ENCODE measurements at places on chromosomes 3 and 15.

- DNase-seq, result no peak
Measured at GRCh38 chr3:53180305-53181023, 19.5 kb downstream of the PRKCD start.

DNA sequence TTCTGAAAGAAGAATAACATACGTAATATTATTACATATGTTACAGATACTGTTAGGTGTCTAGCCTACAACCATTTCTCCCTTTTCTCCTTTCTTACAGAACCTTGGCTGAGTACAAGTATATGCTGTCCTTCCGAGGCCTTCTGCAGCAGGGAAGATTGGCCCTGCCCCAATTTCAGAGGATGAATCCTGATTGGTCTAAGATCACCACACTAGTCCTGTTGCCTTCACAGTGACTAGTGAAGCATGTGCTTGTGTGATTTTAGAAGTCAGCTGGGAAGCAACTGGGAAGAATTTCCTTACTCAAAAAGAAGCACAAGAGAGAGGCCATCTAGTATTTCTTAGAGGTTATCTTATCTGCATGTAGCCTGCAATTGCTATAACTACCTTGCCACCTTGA lies 30.6 kb upstream of the MECOM start:
- no peak for DNase-seq

GRCh38 chr3:67723863-67724262 lies 69.5 kb upstream of the SUCLG2 start:
- DNase-seq, result no peak

DNA sequence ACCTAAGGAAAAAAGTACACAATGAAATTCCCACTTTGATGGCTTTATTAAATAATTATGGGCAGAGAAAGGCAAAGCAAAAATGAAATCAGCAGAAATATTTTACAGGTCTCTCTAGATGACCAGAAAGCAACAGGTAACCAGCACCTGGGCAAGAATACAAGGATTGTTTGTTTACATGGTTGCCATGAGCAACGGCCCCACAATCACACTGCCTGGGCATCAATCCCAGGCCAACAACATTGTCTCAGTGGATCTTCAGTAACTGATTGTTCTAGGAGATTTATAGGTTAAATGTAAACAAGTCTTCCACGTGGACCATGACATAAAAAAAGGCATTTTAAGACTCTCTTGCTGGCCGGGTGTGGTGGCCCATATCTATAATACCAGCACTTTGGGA lies 82.6 kb downstream of the PDZRN3 start:
- no peak for DNase-seq

DNA sequence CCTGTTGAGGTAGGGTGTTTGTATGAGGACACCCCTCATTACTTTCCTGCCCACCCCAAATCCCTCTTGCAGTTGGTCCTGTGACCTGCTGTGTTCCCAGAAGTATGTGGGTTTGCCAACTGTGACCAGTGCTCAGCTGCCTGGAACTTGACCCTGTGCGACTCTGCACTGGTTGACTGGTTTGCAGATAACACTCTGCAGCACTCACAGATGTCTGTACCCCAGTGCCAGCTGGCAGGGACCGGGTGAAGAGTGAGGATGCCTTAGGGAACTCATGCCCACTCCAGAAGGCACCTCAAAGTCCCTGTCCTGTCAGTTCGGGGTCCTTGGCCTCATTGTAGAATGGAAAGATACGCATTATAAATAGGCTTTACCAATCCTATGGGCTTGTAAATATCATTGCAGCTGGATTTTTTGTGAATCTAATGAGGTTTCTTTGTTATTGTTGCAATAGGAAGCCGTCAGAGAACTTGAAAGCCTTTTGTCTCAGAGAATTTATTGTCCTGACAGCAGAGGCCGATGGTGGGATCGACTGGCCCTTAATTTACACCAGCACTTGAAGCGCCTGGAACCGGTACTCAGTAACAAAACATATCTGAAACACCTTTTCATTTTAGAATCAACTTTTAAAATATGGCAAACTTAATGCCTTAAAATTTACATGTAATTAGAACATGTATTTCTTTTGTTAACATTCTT lies 18.2 kb downstream of the FAN1 start:
- no peak for DNase-seq

- no peak for DNase-seq
Measured at GRCh38 chr15:85499371-85499887, 119.0 kb downstream of the AKAP13 start.

DNA sequence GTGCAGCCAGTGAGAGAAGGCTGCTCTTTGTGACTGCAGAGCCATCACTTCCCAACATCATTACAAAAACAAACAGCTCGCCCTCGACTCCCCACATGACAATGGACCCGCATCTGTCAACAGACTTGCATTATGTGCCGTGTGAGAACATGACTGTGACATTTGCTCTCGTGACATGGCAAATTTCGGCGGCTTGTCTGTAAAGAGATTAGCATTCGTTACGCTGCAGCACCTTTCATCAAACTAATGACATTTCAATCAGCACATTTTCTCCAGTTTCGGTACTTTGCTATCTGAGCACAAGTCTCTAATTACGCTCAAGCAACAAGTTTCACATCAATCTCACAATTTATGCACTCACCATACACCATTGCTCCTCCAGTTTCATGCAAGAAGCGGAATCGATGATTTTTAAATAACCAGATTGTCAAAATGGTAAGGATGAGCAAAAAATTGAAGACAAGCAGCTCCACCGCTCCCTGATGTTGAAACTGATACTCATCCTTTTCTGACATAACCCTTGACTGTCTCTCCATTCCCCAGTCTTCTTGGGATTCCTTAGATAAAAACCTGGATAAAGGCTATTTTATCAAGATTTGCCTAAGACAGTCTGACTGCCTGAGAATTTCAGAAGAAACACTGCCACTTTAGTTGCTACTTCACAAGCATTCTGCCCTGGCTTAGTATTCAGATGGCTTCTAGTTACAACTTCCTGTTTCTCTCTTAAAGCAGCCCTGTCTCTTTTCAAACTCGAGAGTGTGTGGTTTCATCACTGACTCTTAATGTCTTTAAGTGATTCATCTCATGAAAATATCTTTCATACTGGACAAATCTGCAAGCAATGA lies at the start of gene SLC9A9:
Gene SLC9A9 (minus strand): TSS at position 682 of the 845 bp plus-strand sequence. CDS start 146 bp downstream, at position 536.
- no peak for DNase-seq

DNA sequence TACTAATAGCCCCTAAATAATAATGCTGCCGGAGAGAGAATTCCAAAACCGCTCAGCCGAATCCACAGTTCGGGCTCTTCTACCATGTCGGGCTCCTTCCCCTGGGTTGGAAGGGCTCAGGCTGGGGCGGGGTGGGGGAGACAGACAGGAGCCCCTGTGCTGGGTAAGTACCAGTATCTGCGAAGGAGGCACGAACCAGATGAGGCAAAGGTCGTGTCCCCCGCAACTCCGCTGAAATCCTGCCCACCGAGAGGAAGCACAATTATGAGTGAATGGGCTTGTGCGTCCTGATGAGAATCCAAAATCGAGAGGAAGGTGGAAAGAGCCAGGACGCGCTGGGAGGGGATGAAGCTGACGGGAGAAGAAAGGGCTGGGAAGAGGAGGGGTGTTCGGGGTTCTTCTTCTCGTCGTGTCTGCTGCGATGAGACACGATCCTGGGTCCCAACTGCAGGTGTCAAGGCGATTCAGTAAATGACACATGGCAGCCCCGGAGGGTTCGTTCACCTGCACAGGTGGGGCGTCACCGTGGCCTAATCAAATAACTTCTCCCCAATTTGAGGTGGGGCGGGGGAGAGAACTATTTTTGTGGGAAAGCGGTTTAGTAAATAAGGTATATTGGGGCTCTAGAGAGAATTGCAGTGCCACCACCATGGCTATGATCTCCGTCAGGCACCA lies 707 bp upstream of the FAM81A start:
- DNase-seq, result no peak

GRCh38 chr3:146326875-146327543 lies 76.1 kb upstream of the PLSCR4 start:
- peak; percentile 66 for DNase-seq

DNA sequence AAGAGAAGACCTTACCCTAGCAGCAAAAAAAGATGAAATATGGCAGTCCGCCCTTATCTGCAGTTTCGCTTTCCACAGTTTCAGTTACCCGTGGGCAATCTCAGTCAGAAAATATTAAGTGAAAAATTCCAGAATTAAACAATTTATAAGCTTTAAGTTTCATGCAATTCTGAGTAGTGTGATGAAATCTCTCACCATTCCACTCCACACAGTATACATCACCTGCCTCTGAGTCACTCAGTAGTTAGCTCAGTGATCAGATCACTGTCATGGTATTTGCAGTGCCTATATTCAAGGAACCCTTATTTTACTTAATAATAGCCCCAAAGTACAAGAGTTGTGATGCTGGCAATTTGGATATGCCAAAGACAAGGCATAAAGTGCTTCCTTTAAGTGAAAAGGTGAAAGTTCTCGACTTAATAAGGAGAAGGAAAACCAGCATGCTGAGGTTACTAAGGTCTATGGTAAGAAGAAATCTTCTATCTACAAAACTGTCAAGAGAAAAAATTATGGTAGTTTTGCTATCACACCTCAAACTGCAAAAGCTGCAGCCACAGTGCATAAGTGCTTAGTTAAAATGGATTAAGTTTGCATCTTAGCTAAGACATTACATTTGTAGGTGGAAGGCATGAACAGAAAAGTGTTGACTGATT lies 48.1 kb downstream of the HSPBAP1 start:
- DNase-seq, result no peak

DNA sequence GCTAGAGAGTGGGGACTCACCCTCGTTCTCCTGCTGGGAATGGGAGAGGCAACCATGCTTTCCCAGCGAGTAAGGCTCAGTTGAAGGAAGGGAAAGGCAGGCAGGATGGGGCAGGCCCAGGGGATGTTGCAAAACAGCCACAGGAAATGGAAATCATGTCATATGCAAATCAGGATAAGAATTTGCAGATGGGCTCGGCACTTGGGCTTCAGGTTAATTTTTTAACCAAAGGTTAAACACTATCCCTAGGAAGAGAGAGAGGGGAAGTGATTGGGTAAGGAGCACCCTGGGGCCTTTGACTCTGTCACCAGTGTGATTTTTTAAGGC lies 14.6 kb upstream of the PLA2G4E start:
- DNase-seq, result no peak

- no peak for DNase-seq
Measured at GRCh38 chr3:111911446-111911845, 52.4 kb downstream of the PHLDB2 start.

GRCh38 chr15:48411971-48412591 lies 80.9 kb downstream of the DUT start:
- DNase-seq, result no peak

GRCh38 chr3:57745101-57745500 lies 11.0 kb upstream of the SLMAP start:
- DNase-seq, result no peak

- DNase-seq, result peak; percentile 77
Measured at GRCh38 chr3:158789592-158789991, 12.3 kb upstream of the MFSD1 start.

- DNase-seq, result no peak
Measured at GRCh38 chr15:42444415-42445063, 46.4 kb downstream of the ZNF106 start.

- DNase-seq, result no peak
Measured at GRCh38 chr3:138282836-138283235, 46.8 kb downstream of the NME9 start.

DNA sequence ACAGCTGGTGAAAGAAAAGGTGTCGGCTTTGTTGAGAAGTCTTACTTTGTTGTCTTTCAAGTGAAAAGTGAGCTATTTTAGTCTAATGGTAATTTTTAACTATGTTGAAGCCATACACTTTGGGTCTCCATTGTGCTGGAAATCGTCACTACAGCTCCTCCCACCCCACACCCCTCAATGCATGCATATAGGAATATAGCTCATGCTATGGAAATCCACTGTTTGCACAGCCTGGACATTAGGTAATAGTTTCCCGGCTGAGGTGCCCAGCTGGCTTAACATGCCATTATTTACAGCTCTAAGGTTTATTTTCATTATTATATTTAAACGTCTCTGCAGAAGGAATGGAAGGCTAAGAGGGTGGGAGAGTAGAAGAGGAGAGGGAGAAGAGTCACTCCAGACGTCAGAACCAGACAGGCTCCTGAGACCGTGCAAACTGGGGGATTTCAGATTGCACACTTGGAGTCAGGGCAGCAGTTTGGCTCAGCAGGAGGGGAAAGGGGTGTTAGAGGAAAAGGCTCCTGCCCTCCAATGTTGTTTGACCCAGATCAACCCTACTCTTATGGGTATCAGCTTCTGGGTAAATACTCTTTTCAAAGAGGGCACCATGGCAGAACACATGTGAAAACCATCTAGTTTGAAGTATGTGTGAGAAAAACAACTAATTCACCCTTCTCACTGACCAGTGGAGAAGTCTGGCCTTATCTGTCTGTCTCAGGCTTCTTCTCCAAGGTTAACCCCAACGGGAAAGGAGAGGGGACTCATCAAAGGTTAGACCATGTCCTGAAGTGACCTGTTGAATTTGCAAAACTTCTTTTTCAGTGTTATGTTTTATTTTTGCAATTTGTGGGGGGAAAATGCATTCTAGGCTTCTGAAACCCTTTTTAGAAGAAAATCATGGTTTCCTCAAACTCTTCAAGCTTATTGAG lies 218.7 kb upstream of the CTDSPL start:
- DNase-seq, result no peak

DNA sequence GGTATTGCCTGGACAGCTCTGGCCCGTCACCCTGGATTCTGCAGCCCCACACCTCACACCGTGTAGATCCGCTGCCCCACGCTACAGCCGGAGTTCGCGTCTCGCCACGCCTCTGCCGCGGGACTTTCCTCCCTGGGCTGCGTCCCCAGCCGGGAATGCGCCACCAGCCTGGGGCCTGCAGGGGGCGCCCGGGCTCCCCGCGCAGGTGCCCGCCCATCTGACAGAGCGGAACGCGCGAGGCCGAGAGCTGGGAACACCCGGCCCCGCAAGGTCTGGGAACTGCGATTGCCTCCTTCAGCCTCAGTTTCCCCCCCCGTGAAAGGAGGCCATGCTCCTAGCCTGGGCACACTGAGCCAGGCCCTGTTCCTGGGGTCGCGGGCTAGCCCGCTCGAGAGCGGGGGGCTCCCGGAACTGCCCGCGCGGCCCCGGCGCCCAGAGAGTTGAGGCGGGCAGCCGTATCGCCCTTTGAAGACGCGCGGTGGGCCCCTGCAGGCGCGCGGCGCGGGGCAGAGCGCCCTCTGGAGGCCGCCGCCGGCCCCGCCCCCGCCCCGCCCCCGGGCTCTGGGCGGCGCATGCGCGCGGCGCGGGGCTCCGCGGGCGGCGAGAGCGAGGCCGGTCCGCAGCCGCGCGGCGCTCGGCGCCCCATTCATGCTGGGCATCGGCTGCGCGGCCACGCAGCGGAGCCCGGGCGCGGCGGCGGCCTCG lies at the start of gene PLXNA1:
Gene PLXNA1 (plus strand): TSS at position 645 of the 705 bp plus-strand sequence. CDS start 5,479 bp downstream, outside the sequence.
- DNase-seq, result peak; percentile 66
